ENCODE measurements at places on chromosomes 2 and 18.

DNA sequence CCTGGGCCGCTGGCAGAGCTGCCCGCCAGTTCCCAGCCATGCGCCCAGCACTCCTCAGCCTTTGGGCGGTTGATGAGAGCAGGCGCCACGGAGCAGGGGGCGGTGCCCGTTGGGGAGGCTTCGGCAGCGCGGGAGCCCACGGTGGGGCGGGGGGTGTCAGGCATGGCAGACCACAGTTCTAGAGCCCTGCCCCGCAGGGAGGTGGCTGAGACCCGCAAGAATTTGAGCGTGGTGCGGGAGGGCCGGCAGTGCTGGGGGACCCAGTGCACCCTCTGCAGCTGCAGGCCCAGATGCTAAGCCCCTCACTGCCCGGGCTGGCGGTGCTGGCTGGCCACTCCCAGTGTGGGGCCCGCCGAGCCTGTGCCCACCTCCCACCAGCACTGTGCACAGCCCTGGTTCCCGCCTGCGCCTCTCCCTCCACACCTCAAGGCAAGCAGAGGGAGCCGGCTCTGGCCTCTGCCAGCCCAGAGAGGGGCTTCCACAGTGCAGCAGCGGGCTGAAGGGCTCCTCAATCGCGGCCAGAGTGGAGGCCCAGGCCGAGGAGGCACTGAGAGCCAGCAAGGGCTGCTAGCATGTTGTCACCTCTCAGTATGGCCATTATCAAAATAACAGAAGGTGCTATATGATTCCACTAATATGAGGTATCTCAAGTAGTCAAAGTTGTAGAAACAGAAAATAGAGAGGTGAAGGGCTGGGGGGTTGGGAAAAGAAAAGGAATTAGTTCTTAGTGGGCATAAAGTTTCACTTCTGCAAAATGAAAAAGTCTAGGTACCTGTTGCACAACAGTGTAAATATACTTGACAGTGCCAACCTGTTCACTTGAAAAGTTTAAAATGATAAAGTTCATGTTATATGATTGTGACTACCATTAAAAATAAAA, 72.3 kb downstream of the SH3YL1 start:
- no peak for DNase-seq

DNA sequence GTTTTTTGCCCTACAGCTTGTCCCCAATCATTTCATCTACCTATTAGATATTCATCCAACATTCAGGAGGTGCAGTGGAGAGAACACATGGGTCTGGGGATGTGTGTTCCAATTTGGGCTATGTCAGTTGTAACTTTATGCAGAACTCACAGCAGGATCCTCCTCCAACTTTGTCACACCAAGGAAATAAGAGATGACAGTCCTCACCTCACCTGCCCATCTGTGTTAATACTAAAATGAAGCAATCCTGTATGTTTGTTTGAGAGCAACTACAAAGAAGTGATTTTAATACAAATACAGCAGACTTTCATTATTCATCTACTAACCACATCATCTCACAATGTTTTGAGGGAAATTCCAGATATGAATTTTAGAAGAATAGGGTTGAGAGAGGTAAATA, 126.7 kb downstream of the ARHGAP15 start:
- no peak for DNase-seq

GRCh38 chr2:109247812-109248211, 118.8 kb downstream of the SH3RF3 start:
- no peak for DNase-seq

DNA sequence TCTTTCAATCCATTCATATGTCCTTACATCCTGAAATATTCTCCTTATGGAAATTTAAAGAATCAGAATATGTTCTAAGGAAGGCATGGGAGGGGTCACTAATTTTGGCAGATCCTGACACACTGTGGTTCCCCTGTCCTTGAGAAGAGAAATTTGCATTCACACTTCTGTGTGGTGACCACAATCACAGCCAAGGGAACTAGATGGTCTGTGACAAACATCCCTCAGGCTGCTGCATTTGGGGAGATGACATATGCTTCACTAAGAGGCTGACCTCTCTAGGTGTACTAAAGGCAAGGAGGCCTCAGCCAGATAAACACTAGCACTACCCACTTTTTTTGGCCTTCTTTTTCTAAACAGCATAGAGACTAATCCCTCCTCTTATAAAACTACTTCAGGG, 129.6 kb downstream of the MREG start:
- DNase-seq, result no peak

DNA sequence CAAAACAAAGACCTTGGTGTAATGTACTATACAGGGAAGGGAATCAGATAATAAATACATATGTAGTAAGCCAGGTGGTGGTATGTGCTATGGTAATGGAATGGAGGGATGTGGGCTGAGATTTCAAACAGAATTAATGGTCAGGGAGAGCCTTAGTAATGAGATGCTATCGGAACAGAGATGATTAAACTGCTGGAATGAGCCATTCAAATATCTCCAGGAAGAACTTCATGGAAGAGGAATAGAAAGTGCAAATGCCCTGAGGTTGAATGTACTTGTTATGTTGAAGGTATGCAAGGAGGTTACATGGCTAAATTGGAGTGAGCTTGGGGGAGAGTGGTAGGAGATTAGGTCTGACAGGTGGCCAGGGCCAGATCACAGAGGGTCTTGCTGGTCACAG, 5.1 kb downstream of the SERPINB11 start:
- DNase-seq, result no peak

GRCh38 chr2:75498907-75499306, 61.8 kb downstream of the EVA1A start:
- no peak for DNase-seq

- DNase-seq, result no peak
Measured at GRCh38 chr18:44997174-44997573, 316.5 kb downstream of the SETBP1 start.

DNA sequence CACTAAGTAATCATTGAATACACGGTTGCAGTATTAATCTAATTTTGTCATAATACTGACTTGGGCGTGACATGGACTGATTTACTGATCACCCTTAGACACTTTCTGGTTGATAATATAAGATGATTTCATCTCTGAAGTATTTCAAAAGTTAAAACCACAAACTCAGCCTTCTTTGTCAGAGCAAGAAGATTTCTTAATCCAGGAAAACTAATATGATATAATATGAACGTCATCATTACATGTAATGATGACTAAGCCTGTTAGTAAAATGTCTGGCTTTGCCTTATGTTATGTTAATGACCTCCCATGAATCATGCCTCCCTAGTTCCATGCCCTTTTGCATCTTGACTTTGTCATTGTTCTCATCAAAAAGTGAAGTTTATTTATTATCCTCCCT, 1325.0 kb upstream of the CDH2 start:
- DNase-seq, result no peak
